ENCODE measurements at places on chromosomes 1 and 21.

GRCh38 chr1:203860396-203861025 lies 888 bp upstream of the SNRPE start:
- DNase-seq = no peak

DNA sequence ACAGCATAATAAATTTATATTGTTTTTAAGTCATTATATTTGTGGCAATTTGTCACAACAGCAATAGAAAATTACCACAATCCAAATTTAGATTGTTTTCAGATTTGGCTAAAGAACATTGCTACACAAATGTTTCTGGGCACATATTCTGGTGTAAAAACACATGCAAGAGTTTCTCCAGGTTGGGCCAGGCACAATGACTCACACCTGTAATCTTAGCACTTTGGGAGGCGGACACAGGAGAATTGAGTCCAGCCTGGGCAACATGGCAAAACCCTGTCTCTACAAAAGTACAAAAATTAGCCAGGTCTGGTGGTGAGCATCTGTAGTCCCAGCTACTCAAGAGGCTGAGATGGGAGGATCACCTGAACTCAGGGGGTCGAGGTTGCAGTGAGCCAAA lies 8.4 kb downstream of the ERO1B start:
- no peak for DNase-seq

DNA sequence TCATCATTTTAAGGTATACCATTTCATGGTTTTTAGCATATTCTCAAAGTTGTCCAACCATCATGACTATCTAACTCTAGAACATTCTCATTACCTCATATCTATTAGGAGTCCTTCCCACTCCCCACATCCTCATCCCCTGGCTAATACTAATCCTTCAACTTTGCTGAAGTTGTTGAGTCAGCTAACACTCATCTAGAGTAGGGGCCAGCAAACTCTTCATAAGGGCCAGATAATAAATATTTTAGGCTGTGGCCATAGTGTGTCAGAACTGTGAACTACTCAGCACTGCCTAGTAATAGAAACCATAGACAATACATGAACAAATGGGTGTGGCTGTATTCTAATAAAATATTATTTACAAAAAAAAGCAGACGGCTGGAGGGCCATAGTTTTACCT lies 43.0 kb downstream of the TOR3A start:
- DNase-seq = no peak

DNA sequence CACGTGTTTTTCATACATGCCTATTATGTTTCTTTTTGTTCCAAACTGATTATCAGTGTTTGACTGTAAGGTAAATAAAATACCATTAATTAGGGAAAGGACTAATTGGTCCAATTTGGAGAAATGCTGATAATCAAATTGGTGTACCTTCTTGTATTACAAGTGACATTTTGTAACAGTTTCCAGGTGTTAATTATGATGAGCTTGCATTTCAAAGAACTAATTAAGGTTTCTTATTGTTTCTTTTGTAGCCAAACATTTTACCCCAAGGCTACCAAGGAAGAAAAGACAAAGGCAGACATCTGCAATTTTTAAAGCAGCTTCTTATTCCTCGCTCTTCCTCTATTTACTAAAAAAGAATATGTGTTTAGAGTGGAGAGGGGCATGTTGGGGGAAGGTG lies 88.7 kb upstream of the GRIK1 start:
- no peak for DNase-seq

GRCh38 chr1:5744911-5745799 lies 247.1 kb downstream of the NPHP4 start:
- DNase-seq = no peak

DNA sequence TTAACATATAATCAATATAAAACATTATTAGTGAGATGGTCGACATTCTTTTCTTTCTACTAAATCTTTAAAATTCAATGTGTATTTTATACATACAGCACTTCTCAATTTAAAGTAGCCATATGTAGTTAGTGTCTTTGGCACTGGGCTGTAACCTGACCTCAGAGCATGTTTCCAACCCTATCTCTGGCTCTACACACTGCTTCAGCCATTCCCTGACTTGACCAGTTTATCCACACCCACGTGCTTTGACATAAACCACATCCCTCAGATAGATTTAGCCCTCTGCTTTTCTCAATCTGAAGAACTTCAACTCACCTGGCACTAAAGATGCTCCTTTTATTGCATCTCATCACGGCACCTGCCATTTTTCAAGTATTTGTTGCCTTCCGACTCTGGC lies 58.3 kb downstream of the RGS2 start:
- DNase-seq = no peak

GRCh38 chr1:190578017-190578416 lies 100.4 kb upstream of the BRINP3 start:
- DNase-seq = no peak

DNA sequence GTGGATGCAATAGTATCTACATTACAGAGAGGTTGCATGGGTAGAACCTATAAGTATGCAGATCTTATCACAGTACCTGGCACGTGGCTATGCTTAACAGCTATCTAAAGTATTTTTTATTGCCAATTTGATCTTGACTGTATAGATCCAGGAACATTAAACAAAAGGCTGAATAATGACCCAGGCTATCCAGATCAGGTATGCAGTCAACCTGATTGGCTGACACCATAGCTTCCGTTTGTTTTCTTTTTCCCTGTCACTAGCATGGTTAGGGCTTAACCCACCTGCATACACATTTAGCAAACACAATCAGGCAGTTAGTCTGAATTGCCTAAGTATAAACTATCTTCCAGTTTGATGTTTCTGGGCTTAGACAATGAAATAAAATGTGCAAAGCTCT lies 264.9 kb upstream of the PLXNA2 start:
- no peak for DNase-seq

DNA sequence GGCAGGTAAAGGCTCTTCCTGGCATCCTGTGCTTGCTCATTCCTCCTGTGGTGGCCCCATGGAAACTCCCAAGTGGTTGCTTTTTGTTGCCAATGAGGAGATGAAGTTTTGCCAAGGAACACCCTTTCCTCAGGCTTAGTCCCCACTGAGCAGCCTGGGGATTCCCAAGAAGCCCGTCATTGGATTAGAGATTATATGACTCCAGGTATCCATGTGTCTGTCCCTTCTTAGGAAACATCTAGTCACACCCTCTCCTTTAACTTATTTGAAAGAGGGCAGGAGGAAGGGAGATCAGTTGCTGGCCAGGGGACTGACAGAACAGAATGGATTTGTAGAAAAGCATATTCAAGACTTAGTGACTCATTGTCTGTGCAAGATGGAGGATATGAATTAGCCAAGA lies 3.8 kb upstream of the LCE3A start:
- DNase-seq = no peak
